ENCODE measurements at places on chromosomes 1 and 21. TPM values are rescaled to one million over a fixed set of nuclear protein-coding genes. Genes with fewer than 3 reads are reported as not detected.

DNA sequence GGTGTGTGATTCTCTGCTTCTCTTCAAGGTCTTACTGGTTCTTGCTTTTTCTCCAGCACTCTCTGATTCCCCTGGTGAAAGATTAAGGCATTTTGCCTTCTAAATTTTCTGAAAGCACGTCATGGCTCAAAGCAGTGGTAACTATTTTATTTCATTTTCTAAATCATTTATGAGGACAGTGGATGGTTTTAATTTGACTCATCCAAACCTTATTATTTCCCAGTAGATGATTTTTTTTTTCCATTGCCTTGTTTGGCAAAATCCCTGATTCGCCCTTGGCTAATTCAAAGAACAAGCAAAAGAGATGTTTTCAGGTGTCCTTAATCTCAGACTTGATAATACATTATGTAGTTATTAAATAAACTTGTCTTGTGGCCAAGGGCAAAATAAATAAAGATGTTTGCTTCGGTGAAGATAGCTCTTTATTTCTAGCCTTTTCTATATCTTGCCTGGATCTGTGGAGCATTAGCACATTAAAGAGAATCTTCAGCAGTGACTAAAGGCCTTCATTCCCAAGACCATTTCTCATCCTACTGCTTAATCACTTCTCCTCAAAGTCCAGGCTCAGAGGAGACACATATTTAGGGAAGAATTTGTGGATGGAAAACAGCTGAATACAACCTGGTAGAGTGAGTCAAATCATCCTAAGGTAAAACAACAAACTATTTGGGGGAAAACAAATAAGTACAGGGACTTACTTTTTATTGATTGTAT, 359.8 kb downstream of the DUSP10 start:
- no peak for DNase-seq

DNA sequence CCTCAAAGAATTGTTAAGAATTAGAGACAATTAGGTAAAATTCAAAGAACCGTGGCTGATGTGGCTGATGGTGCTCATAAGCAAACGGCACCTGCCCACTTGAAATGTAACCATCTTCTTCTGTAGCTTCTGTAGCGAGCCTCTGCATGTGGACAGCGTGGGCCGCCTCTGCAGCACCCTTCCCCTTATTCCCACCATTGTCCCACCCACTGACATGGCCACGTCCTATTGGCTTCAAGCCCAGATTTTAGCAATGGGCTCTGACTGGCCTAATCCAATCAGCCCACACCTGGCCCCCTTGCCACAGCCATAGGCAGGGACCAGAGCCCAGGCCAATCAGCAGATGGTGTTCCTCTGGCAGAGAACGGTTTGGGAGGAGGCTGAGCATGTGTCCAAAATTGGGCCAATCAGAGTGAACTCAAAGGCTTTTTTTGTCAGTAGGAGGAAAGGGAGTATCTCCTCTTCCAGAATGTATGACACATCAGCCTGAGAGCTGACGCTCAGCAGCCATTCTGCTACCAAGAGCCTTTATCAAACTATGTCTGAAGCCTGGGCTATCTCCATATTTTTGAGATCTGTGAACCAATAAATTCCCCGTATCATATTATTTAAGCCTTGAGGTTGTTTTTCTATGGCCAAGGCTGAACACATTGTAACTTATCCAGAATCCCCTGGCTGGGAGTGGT, 518.5 kb downstream of the SMYD3 start:
- DNase-seq = no peak

DNA sequence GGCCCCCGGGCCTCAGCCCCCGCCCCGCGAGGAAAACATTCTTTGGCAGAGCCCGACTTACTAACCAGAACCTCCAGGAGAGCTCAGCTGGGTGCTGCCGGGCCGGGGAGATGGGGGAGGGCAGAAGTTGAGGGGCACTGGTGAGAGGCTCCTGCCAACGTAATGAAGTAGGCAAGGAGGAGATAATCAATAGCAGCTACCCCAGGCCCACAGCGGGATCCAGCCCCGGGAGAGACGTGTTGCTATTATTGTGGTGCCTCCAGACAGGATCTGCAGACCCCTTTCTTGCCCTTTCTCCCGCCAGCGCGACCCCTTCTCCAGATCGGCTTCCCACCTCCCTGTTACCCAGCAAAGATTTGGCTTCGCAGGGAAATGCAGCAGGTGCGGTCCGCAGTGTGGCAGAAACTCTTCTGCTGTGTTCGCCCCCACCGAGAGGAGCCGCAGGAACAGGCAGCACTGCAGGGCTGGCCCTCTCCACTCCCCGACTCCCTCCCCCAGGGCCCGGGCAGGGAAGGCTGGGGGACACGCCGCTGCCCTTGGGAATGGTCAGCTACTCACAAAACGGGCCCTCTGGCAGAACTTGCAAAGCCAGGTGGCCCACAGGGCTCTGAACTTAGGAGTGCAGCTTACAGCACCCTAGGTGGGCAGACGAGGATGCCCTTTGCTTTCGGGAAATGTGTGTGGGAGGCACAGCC, 1.5 kb upstream of the KCNA2 start:
- DNase-seq = no peak

- DNase-seq = no peak
These were observed 3.8 kb upstream of the SLC30A2 start for GRCh38 chr1:26049531-26050247.

- DNase-seq = no peak
These were observed 76.8 kb upstream of the COX20 start for GRCh38 chr1:244758708-244759107.

GRCh38 chr1:240763771-240764170, 151.8 kb upstream of the GREM2 start:
- DNase-seq = no peak

GRCh38 chr1:77487631-77488030, 194.8 kb downstream of the ZZZ3 start:
- no peak for DNase-seq

DNA sequence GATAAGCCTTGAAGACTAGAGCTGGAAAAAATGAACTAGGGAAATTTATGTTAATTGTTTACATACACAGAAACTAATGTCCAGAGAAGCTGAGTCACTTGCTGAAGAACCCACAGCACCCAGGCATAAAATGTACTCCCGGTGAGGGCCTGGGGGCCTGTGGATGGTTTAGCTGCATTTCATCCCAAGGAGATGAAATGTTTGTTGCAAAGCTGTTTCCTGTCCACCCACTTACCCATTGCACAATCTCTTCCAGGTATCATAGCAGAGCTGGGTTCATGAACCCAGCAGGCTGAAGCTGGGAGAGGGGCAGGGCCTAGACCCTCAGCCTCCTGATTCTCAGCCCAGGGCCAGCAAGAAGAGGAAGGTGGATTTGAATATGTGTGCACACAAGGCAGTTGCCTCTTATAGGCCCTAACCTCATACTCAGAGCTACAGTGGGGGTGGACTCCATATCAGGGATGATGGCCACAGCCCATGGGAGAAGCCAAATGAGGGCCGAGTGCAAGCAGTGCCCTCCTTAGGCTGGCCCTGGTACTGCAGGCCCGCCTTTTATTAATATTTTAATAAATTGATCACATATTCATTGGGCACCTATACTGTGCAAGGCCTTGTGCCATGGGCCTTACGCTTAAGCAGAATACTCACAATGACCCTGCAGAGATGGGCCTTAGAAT, 110.8 kb downstream of the LACTBL1 start:
- DNase-seq = no peak

Gene UMODL1
- not detected for total RNA-seq

- no peak for DNase-seq
These were observed 64.8 kb downstream of the MORN1 start for GRCh38 chr1:2326524-2326923.

GRCh38 chr1:222370913-222371675, 176.8 kb downstream of the HHIPL2 start:
- no peak for DNase-seq

Gene MAP10
- 2.4 TPM for total RNA-seq

Gene ESPN
- not detected for total RNA-seq

DNA sequence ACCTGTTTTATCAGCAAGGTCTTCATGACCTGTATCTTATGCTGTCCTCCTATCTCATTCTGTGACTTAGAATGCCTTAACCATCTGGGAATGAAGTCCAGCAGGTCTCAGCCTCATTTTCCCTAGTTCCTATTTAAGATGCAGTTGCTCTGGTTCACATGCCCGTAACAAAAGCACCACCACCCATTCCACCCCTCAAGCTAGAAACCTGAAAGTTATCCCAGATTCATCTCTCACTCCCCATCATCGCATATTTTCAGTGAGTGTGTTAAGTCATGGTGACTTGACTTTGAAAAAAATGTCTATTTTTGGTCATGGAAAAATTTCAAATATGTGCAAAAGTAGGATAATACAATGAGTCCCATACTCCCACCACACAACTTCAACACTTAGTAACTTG, 11.7 kb downstream of the HMGN2 start:
- DNase-seq = no peak

- DNase-seq = no peak
These were observed 1.3 kb downstream of the SIPA1L2 start for GRCh38 chr1:232628335-232629249.

Gene OLFML2B
- 32.2 TPM for total RNA-seq
